ENCODE measurements at places on chromosomes 13 and 19.

GRCh38 chr13:74324338-74324737 is 190.1 kb upstream of the KLF12 start:
- no peak for DNase-seq

GRCh38 chr19:13116282-13117175 is at the start of gene TRMT1:
Gene TRMT1 (minus strand): TSS chr19:13116740. CDS start chr19:13116399, 341 bp downstream.
- peak; percentile 91 for DNase-seq

GRCh38 chr19:55695511-55696290 is 20.7 kb downstream of the EPN1 start:
- no peak for DNase-seq

DNA sequence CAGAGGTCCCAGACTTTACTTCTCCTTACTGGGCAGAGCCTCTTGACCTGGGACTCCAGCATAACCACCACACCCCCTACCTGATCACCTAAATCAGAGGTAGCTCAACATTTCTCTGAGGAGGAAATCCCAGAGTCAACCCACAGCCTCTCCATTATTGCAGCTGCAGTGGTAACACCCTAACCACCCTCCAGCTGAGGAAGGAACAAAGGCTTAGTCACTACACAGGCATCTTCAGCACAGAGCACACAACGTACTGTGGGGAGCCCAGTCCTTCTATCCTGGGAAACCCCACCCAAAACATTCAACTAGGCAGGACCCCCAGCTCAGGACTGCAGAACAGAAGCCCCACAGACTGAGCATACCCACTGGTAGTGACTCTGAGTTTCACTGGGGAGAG is 824.7 kb upstream of the SLITRK5 start:
- peak; percentile 56 for DNase-seq

GRCh38 chr19:19527371-19527656 is 1.4 kb upstream of the YJEFN3 start:
- DNase-seq = no peak

DNA sequence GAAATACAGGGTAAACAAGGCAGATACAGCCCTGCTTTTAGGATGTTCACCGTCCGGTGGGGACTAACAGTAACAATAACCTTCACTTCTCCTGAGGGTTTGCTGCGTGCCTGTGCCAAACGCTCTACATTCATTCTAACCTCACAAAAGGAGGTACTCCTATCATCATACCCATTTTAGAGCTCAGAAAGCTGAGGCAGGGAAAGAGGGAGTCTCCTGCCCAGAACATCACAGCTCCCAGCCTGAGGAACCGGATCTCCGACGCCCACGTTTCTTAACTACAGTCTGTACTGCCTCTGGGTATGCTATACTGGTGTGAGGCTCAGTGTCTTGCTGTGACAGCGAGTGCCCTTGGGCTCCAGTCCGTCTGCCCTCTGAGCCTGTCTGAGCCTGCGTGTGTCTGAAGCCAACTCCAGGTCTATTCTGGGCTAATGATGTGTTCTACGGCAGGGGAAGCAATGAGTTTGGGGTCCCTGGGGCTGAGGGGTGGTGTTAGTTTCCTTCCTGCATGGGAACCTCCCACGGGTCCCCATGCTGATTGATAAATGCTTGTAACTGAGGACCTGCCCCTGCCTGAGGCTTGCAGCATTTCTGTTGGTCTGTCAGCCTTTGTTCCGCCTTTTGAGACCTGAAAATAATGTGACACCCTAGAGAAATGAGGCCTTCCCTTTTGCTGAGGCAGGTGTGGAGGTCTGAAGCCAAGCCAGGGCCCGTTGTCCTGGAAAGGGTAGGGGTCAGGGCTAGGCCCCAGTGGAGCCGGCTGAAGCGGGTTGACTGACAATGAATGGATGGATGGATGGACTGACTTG is 4.9 kb downstream of the LIPE start:
- DNase-seq = no peak

- DNase-seq = no peak
Measured at GRCh38 chr13:37101201-37101600, 4.3 kb downstream of the CSNK1A1L start.

DNA sequence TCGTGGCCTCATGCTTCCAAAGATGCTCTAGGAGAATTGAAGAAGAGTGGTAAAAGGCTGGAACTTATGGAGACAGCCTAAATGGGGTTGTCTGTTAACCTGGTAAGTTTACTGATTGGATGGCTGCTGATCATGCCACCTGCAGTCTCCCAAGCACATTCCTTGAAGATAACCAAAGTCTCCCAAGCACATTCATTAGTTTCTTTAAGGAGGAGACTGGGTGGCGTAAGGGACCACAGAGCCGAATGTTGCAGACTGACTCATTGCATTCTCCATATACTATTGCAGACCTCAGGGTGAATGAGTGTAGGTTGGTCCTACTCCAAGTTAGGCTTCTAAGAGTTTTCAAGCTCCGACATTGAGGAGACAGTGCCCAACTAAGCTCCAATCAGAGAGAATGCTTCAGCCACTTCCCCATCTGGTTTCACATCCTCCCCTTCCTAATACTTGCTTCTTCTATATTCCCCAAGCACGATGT is at the start of gene IGFL3:
TSS of gene IGFL3 (minus strand) at position 51 of the 478 bp plus-strand sequence. CDS start at position 12, 39 bp downstream.
- peak; percentile 55 for DNase-seq

DNA sequence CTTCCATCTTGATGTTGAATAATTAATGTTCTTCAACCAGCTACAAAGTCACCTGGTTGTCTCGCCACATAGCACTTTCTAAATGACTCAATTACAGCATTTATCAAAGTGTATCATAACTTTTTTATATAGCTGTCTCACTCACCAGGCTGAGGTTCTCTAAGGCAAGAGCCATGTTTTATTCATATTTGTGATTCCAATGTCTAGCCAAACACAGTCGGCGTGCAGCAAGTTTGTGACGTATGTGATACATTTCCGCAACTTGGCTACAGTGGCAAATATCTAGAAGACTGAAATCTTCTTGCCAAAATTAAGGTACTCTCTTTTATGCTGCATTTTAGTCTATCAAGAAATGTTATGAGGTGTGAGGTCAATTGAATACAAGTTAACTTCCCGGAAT is 94.2 kb upstream of the WASF3 start:
- DNase-seq = no peak

DNA sequence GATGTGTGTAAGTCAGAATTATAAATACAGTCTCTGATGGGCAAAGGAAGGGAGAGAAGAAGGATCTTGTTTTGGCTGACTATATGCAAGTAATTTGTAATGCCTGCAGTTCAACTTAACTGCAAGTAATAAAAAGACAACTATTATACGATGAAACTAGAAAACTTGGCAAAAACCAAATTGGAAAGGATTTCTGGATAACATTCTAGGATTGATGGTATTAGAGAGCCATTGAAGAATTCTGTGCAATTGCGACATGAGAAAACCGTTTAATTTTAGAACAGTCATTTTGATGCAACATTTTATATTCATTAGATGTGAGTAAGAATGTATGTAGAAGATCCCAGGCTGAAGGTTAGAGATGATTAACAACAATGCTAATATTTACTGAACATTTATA is 1334.1 kb downstream of the EFNB2 start:
- DNase-seq = no peak
